Stimulated activated CD8-positive, alpha-beta memory T cell treated with anti-CD3 and anti-CD28 coated beads, Interleukin-15, amount 100 ng/mL, for 48 hours (primary cell): ENCODE measurements at places on chromosomes 13 and 19.

DNA sequence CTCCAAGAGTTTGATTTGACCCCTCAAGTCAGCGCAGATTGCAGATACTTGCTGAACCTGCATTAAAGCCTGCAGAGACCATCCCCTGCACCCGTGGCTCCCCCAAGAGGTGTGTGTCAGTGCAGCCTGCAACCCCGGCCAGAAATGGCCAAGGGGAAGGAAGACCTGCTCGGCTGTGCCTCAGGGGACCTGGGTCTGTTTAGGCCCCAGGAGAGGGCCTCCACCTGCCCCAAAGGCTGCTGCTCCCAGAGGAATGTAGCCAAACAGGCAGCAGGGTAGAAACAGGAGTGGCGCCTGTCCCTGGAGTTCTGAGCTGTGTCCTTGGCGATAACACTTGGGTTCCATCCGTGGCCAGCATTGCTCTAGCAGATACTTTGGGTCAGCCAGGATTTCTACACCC lies 8.0 kb downstream of the POP4 start:
- DNase-seq: no peak

DNA sequence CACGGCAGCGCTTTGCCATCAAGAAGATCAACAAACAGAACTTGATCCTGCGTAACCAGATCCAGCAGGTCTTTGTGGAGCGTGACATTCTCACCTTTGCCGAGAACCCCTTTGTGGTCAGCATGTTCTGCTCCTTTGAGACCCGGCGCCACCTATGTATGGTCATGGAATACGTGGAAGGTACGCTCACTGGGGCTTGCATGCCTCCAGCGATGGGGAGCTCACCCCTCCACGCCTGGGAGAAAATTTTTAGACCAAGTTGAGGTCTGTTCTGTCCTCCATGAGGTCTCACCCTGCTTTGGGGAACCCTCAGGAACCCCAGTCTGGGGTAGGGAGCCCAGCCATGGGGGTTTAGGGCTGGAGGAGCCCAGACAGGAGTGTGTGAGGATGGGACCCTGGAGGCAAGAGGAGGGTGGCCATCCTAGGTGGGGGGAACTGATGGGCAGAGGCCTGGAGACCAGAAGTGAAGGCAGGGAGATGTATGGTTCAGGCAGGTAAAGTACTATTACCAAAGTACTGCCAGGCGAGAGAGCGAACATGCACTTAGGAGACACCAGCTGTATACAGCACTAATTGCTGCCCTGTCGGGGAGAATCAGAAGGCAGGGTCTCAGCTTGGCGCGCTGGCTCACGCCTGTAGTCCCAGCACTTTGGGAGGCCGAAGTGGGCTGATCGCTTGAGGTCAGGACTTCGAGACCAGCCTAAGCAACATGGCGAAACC lies 22.3 kb upstream of the PIK3R2 start:
- DNase-seq: no peak

DNA sequence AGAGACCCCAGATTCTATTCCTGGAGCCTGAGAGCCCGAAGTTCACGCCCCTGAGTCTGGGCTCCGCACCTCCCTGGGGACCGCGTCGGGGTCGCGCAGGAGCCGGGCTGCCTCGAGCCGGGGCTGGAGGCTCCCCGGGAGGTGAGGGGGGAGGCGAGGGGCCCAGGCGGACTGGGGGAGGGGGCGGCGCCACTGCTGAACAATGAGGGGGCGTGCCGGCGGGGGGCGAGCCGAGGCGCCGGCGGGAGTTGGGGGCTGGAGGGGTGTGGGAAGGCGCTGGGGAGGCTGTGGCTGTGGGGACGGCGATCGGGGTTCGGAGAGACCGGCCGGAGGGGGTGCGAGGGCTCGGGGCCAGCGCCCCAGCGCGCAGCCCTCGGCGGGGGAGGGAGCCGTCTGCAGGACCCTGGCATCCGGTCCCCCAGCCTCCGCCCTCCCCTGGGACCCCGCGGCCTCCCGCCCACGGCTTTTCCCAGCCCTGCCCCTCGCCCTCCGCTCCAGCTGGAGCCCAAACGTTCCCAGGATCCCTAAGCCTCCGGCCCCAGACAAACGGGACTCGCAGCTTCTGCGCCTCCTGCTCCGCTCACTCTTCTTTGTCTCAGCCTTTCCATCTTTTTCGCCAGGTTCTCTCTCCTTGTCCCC lies 922 bp downstream of the PLEKHG2 start:
- no peak for DNase-seq

DNA sequence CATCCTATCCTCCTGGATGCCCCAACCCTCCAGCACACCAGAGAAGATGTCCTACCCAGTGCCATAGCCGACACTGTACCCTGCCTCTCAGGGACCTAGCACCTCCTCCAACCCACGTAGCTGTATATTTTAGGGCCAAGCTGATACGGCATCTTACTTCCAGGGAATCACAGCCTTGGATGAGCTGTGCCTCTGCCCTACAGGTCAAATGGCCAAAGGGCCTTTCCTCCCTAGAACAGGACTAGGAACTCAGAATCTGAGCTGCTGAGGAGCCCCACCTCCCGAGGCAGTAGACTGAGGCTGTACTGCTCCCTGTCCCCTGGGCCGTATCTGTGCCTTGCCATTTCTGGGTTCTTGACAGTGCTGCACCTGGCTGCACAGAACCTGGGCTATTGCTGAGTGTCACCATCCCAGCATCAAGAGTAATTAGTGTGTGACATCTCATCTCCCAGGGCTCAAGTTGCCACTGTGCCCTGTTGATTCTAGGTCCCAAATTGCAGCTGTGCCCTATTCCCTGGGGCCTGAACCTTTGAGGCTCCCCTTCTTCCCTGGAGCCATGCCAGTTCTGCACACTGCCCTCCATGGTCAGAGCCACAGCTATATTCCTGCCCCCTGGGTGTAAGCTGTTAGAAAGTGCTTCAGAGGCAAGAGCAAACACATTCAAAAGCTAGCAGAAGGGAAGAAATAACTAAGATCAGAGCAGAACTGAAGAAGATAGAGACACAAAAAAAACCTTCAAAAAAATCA lies 41.0 kb downstream of the VWA8 start:
- DNase-seq: no peak

DNA sequence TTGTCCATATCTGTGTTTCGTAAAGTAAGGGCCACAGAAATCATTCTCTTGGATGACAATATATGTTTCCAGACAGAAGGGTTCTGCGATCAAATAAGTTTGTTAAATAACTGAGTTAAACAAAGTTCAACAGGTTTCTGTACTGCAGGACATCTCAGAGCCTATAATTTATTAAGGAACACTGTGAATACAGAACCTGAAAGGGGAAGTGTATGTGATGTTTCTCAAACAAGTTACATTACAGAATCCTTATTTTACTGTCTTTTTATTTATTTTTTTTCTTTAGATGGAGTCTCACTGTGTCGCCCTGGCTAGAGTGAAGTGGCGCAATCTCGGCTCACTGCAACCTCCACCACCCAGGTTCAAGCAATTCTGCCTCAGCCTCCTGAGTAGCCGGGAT lies 55.4 kb upstream of the GTF2F2 start:
- DNase-seq: no peak

GRCh38 chr19:14405758-14406644 lies 13.1 kb downstream of the DDX39A start:
- peak; percentile 88 for DNase-seq

- DNase-seq: no peak
These were observed 508.8 kb downstream of the DACH1 start for GRCh38 chr13:71358218-71358617.
